ENCODE measurements at places on chromosomes 7 and 10. TPM values are rescaled to one million over a fixed set of nuclear protein-coding genes. Genes with fewer than 3 reads are reported as not detected.

DNA sequence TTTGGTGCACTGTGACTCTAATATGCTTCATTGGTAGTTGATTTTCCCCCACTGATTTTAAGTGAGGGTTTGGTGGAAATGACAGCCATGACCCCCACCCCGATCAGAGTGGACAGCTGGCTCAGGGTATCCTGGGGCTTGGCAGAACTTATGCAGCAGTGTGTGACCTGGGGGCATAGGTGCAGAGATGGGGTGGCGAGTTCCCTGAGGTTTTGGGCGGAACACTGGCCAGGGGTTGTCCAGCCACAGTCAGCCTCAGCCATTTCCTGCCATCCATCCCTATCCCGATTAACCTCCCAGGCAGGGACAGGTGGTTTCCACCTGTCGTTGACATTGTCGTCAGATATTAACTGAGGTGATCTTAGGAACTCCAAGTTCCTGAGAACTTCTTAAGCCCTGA, 155.8 kb upstream of the CHST15 start:
- H3K4me1 ChIP-seq = no peaks in the 10 kb centered on the region
- no peak overlapping the region for H3K4me3 ChIP-seq
- H3K36me3 ChIP-seq = no peaks in the 10 kb centered on the region
- H3K27ac ChIP-seq = no peak overlapping the region
- H3K27me3 ChIP-seq = no peaks in the 10 kb centered on the region

PRKAR2B gene
- total RNA-seq = 43.7 TPM

- no peak overlapping the region for H3K4me3 ChIP-seq
- no peaks in the 10 kb centered on the region for H3K36me3 ChIP-seq
- DNase-seq = no peak
- H3K4me1 ChIP-seq = no peaks in the 10 kb centered on the region
- no peak overlapping the region for H3K27ac ChIP-seq
Measured at GRCh38 chr10:47245731-47246350, 54.2 kb upstream of the GDF10 start.

AS3MT gene
- total RNA-seq = 6.4 TPM

GRCh38 chr10:31650010-31650409, 278.6 kb downstream of the ARHGAP12 start:
- peaks cover 5% of the 10 kb centered on the region for H3K4me1 ChIP-seq
- H3K27ac ChIP-seq = no peak overlapping the region
- no peaks in the 10 kb centered on the region for H3K27me3 ChIP-seq
- no peaks in the 10 kb centered on the region for H3K36me3 ChIP-seq

GRCh38 chr10:3225561-3225960, 53.0 kb upstream of the PITRM1 start:
- no peaks in the 10 kb centered on the region for H3K27me3 ChIP-seq
- no peak for DNase-seq
- H3K4me3 ChIP-seq = no peak overlapping the region
- no peak overlapping the region for H3K27ac ChIP-seq
- peaks cover 4% of the 10 kb centered on the region for H3K4me1 ChIP-seq

DNA sequence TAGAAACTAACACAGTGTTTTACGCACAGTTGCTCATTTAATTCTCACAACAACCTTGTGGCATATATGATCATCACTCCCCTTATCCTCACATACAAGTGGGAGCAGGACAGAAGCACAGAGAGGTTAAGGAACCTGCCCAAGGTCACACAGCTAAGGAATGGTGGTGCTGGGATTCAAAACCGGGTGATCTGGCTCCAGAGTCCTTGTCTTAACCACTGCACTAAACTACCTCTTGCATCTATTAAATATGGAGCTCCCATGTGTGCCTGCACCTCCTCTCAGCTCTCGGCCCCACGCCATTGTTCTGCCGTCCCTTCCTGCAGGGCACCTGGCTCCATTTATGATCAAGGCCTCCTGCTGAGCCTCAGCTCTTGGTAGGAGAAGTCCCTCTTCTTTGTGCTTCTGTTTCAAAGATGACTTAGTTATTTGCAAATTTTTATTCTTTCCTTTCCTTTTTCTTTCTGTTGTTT, 99.8 kb upstream of the PDGFA start:
- no peaks in the 10 kb centered on the region for H3K4me1 ChIP-seq
- no peak overlapping the region for H3K4me3 ChIP-seq
- H3K36me3 ChIP-seq = no peaks in the 10 kb centered on the region
- H3K27me3 ChIP-seq = no peaks in the 10 kb centered on the region
- no peak for DNase-seq
- no peak overlapping the region for H3K27ac ChIP-seq

GRCh38 chr10:77566914-77567566, 70.6 kb downstream of the KCNMA1 start:
- H3K36me3 ChIP-seq = no peaks in the 10 kb centered on the region
- no peaks in the 10 kb centered on the region for H3K4me1 ChIP-seq
- no peaks in the 10 kb centered on the region for H3K27me3 ChIP-seq
- no peak overlapping the region for H3K4me3 ChIP-seq
- no peak overlapping the region for H3K27ac ChIP-seq

ZEB1 gene
- total RNA-seq = 40.2 TPM

PLAC9 gene
- total RNA-seq = 3.3 TPM

FAM204A gene
- total RNA-seq = 71.2 TPM

CYP3A7 gene
- 0.34 TPM for total RNA-seq

KCNIP2 gene
- 1.8 TPM for total RNA-seq

GRCh38 chr7:154994996-154995395, 7.9 kb downstream of the PAXIP1 start:
- H3K4me1 ChIP-seq = no peaks in the 10 kb centered on the region
- H3K27me3 ChIP-seq = no peaks in the 10 kb centered on the region
- H3K4me3 ChIP-seq = no peak overlapping the region
- H3K27ac ChIP-seq = no peak overlapping the region
- no peak for DNase-seq

ZNF518A gene
- 16.7 TPM for total RNA-seq

SPDYE2 gene
- not detected for total RNA-seq

DNA sequence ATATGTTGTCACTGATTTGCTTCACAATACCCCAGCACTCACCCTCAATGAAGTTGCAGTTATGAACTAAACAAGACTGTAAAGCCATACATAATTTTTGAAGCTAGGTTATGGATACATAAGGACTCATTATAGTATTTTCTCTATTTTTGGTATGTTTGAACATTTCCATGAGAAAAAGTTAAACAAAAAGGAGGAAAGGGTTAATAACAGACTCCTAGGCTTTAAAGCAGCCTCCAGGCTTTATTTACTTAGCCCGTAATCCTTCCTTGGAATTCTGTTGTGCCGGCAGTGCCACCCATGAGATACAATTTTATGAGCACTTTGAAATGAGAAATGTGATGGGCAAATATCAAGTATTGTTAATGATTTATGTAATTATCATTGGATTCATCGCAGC, 2.1 kb upstream of the DENND11 start:
- no peaks in the 10 kb centered on the region for H3K27me3 ChIP-seq
- DNase-seq = no peak
- H3K36me3 ChIP-seq = no peaks in the 10 kb centered on the region

DNA sequence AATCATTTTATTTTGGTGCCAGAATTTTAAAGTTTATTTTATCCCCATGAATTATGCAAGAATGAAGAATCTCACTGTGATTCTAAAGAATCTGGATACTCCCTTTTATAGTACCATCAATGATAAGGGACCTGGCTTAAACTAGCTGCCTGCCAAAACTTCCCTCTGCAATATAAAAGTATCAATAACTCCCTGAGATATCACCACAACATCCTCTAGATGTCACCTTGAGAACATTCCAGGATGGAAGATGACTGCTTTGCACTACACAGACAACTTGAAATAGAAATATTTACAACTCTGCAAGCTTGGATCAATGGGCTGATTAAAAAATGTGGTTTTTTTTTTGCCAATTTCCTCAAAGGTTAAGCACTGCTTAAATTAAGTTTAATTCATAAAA, 142.1 kb downstream of the SLC25A13 start:
- H3K27me3 ChIP-seq = no peaks in the 10 kb centered on the region
- no peak overlapping the region for H3K4me3 ChIP-seq
- H3K27ac ChIP-seq = no peak overlapping the region
- no peak for DNase-seq
- no peaks in the 10 kb centered on the region for H3K36me3 ChIP-seq
- H3K4me1 ChIP-seq = no peaks in the 10 kb centered on the region

GRCh38 chr10:114815791-114816190, 5.8 kb upstream of the FHIP2A start:
- no peak overlapping the region for H3K4me3 ChIP-seq
- no peaks in the 10 kb centered on the region for H3K36me3 ChIP-seq
- H3K27ac ChIP-seq = no peak overlapping the region
- no peak for DNase-seq

DNA sequence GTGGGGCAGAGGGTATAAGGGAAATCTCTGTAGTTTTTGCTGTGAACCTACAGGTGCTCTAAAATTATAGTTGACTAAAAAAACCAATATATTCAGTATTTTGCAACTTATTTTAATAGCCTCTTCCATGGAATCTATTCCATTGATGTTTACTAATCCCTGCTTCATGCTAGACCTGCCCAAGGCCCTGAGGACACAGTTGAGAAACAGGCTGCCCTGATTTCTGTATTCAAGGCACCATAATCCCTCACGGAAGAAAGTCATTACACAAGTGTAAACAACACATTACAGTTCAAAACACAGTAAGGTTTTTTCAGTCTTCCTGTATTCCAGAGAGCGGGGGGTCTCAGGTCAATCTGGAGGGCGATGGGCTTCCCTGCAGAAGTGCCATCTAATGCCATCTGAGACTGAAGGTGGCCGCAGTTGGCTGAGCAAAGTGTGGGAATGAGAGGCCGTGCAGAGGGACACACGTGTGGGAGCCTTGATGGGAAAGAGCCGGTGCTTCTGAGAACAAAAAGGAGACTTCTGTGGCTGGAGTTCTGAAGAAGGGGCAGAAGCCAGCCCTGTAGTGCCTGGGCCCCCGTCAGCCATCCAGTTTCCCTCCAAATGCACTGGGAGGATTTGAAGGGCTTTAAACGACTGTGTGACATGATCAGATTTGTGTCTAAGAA, 146.9 kb downstream of the PTPN20 start:
- peaks cover 4% of the 10 kb centered on the region for H3K4me1 ChIP-seq
- H3K36me3 ChIP-seq = no peaks in the 10 kb centered on the region
- no peak for DNase-seq
- H3K27ac ChIP-seq = no peak overlapping the region

SFXN4 gene
- 54.9 TPM for total RNA-seq

FFAR4 gene
- total RNA-seq = not detected

GRCh38 chr7:45416846-45417245, 157.3 kb upstream of the ADCY1 start:
- no peaks in the 10 kb centered on the region for H3K4me1 ChIP-seq
- DNase-seq = no peak
- no peak overlapping the region for H3K4me3 ChIP-seq
- no peaks in the 10 kb centered on the region for H3K27me3 ChIP-seq
- no peak overlapping the region for H3K27ac ChIP-seq
